Activated CD4-positive, alpha-beta T cell treated with anti-CD3 and anti-CD28 coated beads, Interleukin-2, amount 50 U/mL, for 4 hours (primary cell): ENCODE measurements at places on chromosomes 11 and 22.

GRCh38 chr11:16795146-16795545, 56.7 kb downstream of the C11orf58 start:
- no peak for DNase-seq

DNA sequence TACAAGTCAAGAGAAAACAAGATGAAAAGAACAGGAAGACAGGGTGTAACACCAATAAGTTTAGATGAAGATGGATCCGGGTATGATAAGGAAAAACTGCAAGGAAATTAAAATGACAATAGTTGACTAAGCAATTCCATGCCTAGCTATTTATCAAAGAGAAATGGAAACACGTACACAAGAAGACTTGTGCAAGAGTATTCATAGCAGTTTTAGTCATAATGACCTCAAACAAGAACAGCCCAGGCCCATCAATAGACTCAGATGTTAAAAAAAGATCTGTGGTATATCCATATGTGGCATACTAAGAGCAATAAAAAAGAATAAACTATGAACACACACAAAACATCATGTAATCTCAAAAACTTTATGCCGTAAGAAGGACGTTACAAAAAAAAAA, 33.2 kb downstream of the SLC5A12 start:
- DNase-seq, result no peak

GRCh38 chr11:108616549-108616948, 23.0 kb upstream of the EXPH5 start:
- DNase-seq, result no peak

DNA sequence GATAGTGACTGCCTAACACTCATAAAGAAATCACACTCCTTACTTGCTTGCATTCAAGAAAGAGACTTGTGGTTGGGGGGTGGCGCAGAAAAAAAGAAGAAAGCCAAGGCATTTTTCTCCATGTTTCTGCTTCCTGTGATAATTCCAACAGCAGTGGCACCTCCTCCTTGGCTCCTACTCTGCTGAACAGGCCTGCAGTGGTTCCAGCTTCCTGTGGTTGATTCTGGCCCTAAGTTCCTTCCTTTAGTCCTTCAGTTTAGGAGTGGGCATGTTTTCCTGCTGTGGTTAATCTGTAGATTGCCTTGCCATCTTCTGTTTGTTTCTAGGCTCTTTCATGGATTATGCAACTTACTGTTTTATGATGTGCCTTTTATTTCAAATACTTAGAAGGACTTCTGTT, 940.4 kb downstream of the DLG2 start:
- DNase-seq, result no peak

- DNase-seq, result no peak
Observed at GRCh38 chr11:20551096-20551495, 48.3 kb upstream of the SLC6A5 start.
